ENCODE measurements at places on chromosomes 13 and 19.

- no peak for DNase-seq
Observed at GRCh38 chr13:111614009-111614408, 293.6 kb downstream of the TEX29 start.

- no peak for DNase-seq
Observed at GRCh38 chr13:59413126-59413525, 750.6 kb downstream of the DIAPH3 start.

DNA sequence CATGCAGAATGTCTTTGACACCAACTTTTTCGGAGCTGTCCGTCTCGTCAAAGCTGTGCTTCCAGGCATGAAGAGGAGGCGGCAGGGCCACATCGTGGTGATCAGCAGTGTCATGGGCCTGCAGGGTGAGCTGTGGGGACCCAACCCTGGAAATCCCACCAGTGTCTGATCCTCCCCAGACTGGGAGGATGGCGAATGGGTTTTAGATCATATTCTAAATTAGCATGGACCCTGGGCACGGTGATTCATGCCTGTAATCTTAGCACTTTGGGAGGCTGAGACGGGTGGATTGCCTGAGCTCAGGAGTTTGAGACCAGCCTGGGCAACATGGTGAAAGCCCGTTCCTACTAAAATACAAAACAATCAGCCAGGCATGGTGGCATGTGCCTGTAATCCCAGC lies 5.5 kb downstream of the RDH8 start:
- no peak for DNase-seq

DNA sequence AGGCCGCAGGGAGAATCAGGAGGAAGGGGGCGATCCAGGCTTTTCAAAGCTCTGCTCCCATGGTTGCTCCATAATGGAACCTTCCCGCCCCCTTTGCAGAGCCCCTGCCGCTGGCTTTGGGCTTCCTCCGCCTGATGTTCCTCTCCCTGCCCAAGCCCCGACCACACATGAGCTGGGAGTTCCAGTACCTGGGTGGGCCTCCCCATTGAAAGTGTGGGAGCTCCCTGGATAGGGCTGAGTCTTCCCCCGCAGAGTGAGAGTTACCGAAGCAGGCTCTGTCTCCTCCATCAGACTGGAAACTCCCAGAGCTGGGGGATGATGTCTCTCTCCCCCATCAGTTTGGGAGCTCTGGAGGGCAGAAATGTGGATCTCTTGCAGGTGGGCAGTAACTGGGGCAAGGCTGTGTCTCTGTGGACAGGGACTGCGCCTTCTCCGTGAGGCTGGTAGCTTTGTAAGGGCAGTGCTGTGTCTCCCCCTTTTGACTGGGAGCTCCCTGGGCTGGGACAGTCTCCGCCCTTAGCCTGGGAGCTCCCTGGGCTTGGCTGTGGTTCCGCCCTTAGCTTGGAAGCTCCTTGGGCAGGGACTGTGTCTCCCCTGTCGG lies 722 bp downstream of the DCAF15 start:
- DNase-seq: no peak

GRCh38 chr13:43088093-43088511 lies 64.7 kb downstream of the DNAJC15 start:
- DNase-seq: no peak

DNA sequence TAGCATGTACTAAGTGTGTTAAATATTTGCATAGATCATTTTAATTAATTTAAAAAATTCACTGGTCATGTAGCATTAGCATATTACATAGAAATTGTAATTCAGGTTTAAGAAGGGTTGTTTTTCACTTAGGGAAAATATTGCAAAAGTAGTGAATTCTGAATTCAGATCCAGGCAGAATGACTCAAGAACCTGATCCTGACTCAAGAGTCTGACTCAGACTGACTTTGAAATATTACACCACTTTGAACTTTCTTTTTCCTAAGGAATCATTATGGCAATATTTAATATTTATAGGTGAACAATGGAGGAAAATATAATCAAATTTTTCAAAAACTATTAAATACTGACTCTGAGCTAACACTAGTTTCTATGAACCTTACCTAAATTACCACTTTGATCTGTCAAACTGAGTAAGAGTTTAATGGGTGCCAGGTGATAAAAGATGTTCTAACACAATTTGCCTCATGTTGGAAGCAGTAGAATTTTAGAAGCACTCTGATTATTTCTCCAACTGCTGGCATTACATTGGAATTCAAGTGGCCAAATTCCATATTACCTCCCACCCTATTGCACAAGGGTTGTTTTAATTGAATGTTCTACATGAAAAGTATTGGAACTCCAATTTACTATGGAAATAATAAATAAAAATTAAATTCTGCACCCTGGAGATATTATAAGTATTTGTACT lies 261.6 kb downstream of the SLITRK1 start:
- DNase-seq: no peak

DNA sequence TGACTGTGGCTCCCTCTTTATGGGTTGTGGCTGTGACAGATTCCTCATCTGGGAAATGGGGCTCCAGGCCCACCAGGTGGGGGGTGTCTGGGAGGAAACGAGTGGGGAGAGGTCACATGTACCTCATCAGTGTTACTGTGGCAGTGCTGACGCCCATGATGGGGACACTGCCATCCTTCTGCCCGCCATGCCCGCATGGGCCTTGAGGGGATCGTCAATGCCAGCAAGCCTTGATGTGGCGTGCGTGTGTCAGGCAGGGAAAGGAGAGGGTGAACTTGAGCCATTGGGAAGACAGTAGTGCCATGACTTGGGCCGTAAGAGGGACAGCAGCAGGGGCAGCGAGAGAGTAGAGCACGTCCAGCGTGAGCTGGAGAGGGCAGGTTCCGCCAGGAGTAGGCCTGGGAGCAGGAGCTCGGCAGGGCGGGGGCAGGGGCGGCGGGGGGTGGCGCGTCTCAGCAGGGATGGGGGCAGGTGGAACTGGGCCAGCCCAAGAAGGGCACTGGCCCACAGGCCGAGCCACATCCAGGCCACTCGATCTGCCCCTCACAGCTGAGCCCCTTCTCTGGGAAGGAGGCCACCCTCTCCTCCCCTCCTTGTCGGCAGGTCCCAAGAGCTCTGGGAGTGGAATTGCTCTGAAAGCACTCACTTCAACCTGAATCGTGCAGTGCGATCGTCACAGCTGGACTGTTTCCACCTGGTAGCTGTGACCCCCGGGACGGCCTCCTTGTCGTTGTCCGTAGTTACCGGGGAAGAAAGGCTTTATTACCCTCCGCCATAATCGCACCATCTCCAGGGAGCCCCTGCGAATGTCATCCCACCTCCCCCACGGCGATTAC lies 9.9 kb downstream of the KLHL26 start:
- no peak for DNase-seq

DNA sequence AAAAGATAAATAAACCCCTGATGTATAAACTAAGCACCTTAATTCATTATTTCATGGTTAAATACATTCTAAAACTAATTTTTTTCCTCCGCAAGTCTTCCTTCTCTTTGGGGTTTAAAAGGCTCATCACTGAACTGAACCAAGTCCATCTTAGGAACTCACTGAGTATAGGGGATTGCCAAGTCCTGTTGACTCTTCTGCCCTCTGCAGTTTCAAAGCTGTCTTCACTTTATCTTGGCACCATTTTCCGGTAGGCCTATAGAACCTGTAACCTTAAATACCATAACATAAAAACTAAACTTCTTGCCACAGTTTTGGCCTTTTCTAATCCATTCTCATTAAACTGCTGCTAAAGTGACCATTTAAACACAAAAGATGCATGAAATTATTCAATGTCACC lies 66.5 kb upstream of the USPL1 start:
- DNase-seq: no peak

GRCh38 chr13:93118081-93118615 lies 108.5 kb upstream of the GPC6 start:
- DNase-seq: no peak

- no peak for DNase-seq
Observed at GRCh38 chr13:18998389-18998788, 183.2 kb downstream of the TUBA3C start.
